Kidney (tissue), 22 donors: ENCODE measurements at places on chromosomes 11 and 22. TPM values are rescaled to one million over a fixed set of nuclear protein-coding genes. Genes with fewer than 3 reads are reported as not detected.
A peak's percentile ranks its signal among the peaks of the same experiment; 100 is the strongest.

DNA sequence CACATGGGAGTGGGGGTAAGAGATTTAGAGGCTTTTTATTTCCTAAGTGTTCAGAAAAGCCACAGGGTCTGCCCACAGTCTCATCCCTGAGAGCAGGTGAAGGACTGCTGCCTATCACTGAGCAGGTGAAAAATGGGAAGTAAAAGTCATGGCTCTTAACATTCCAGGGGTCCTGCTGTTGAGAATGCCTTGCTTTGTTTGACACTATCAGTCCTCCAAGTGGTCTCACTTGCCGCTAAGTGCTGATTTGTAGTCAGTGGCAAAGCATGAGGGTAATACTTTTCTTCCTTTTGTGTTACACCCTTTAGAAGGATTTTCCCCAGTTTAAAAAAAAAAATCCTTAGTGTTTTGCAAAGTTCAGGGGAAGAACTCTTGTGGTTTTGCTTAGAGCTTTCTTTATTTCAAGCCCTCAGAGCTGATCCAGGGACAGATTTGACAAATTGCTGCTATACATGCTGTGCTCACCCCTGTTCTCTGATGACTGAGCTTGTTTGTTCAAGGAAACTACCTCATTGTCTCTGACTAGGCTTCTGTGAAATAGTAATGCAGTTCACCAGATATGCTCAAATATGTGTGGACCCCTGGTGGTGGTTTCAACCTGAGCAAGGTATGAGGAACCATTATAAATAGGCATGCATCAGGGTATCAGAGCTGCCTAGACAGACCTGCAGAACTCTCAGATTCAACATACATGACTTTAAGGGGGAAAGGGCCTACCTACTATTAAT is 141.0 kb downstream of the ARHGAP42 start:
- H3K4me3 ChIP-seq = no peak overlapping the region
- H3K4me1 ChIP-seq = no peaks in the 10 kb centered on the region
- H3K36me3 ChIP-seq = no peaks in the 10 kb centered on the region
- no peak for DNase-seq

Gene SMC1B
- not detected for total RNA-seq

Gene RAG2
- total RNA-seq = not detected

DNA sequence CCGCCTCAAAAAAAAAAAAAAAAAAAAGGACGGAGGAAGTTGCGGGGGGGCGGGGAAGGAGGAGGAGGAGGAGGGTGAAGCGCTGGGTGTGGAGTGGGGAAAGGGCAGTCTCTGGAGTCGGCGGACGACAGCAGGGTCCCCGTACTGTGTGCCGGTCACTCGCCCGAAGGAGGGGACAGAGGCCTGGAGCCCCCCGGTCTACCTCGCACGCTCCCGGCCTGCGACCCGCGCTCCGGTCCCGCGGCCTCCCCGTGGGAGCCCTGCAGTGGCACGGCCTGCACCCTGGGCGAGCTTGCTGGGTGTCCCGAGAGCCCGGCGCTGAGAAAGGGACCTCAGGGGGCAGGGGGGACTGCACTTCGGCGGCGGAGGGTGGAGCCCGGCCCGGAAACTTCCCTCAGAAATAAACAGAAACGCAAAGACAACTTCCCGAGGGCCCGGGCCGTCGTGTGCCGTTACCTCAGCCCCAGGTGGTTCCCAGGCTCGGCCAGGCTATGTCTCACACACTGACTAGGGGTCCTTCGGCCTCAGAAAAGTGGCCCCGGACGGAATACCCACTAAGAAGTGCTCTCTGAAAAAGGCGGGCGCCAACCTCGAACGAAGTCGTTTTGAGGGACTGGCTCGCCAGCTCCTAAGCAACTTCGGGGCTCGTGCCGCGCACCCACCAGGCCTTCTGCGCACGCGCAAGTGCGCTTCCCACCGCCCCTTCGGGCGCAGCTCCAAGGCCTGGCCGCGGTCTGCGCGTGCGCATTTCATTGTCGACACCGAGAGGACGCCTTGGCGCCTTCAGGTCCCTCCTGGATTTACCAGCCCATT is at the start of gene MAJIN:
TSS of gene MAJIN (minus strand) at position 688 of the 813 bp plus-strand sequence. CDS start 12,703 bp downstream, outside the sequence.
- DNase-seq = peak; percentile 95
- no peaks in the 10 kb centered on the region for H3K4me1 ChIP-seq
- no peaks in the 10 kb centered on the region for H3K36me3 ChIP-seq

GRCh38 chr22:50084614-50085021 is 608 bp downstream of the MLC1 start:
- DNase-seq = no peak
- H3K4me3 ChIP-seq = no peak overlapping the region
- no peak overlapping the region for H3K27ac ChIP-seq
- no peaks in the 10 kb centered on the region for H3K4me1 ChIP-seq

- no peak overlapping the region for H3K27ac ChIP-seq
- H3K27me3 ChIP-seq = no peaks in the 10 kb centered on the region
- no peaks in the 10 kb centered on the region for H3K36me3 ChIP-seq
- no peak overlapping the region for H3K4me3 ChIP-seq
- no peaks in the 10 kb centered on the region for H3K4me1 ChIP-seq
- no peak for DNase-seq
Measured at GRCh38 chr11:100837311-100837710, 150.2 kb downstream of the ARHGAP42 start.

GRCh38 chr22:37951305-37951704 is 2.1 kb downstream of the C22orf23 start:
- peak; percentile 65 for DNase-seq
- H3K36me3 ChIP-seq = no peaks in the 10 kb centered on the region
- H3K27me3 ChIP-seq = no peaks in the 10 kb centered on the region
- no peak overlapping the region for H3K27ac ChIP-seq
- H3K4me1 ChIP-seq = peaks cover 5% of the 10 kb centered on the region

Gene GDPD4
- total RNA-seq = not detected

Gene RBM4B
- 18.2 TPM for total RNA-seq

DNA sequence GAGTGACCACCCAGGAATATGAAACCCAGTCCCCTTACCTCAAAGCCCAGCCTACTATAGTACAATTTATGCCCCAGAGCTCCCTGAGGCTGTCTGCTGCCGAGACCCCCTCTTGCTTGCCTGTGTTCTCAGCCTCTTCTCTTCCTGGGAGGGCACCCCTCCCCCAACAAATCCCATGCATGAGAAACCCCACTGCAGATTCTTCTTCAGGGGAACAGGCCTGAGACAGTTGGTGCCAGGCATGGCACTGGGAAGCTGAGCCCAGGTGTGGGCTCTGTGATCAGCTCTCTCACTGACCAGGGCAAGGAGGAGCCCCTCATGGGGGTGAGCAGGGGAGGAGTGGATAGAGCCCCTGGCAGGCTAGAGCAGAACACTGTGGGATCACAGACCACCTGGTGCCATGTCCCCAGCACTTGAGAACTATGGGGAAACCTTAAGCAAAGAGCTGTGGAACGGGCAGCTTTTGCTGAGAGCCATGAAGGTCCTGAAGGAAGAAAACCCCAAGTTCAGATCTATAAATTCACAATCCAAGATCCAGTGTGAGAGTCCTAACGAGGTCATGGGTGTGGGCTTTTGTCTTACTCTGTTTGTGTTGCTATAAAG is 46.5 kb upstream of the TH start:
- no peak overlapping the region for H3K27ac ChIP-seq
- H3K4me3 ChIP-seq = no peak overlapping the region
- no peaks in the 10 kb centered on the region for H3K36me3 ChIP-seq
- no peaks in the 10 kb centered on the region for H3K4me1 ChIP-seq
- H3K27me3 ChIP-seq = no peaks in the 10 kb centered on the region
- no peak for DNase-seq

Gene APLNR
- 5.3 TPM for total RNA-seq

GRCh38 chr22:44439356-44440223 is 58.4 kb downstream of the RTL6 start:
- H3K4me3 ChIP-seq = no peak overlapping the region
- H3K27ac ChIP-seq = no peak overlapping the region
- H3K27me3 ChIP-seq = no peaks in the 10 kb centered on the region
- peak; percentile 40 for DNase-seq

Gene WT1
- 0.66 TPM for total RNA-seq

GRCh38 chr11:45412521-45412920 is 126.4 kb upstream of the SYT13 start:
- H3K27ac ChIP-seq = no peak overlapping the region
- DNase-seq = no peak
- H3K27me3 ChIP-seq = no peaks in the 10 kb centered on the region
- no peaks in the 10 kb centered on the region for H3K4me1 ChIP-seq
- H3K4me3 ChIP-seq = no peak overlapping the region

Gene MN1
- total RNA-seq = 3.2 TPM

DNA sequence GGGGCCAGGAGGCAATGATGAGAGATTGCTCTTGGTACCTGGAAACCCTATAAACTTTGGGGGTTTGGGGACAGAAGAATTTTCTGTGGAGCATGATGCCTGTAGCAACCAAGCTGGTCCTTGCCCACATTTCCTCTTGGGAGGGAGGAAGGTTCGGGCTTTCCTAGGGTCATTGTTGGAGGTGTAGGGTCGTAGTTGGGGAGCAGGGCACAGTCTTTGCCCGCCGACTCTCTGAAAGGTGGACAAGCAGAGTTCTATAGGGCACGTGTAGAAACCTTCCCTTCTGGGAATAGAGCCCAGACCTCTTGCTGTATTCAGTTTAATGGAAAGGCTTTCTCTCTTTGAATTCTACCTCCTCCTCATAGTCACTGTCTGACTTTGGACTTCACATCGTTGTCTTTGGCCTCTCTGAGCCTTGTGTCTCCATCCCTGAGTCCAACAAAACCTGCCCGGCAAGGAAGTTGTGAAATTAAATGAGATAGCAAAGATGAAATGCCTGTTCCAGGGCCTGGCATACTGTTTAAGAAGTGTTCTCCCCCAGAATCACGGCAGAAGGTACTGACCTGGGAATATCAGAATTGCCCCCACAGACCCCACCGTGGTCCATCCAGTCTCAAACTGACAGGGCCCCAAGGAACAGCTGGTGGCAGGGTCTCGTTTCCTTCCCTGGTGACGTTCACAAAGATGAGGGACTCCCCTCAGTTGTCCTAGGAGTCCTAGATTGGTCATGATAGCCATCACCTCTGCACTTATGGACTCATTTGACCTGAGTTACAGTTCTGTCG is 1.6 kb downstream of the PRDM11 start:
- DNase-seq = no peak
- no peak overlapping the region for H3K27ac ChIP-seq
- H3K4me3 ChIP-seq = peak overlapping the region; percentile 67
- no peaks in the 10 kb centered on the region for H3K27me3 ChIP-seq
- H3K36me3 ChIP-seq = no peaks in the 10 kb centered on the region

Gene HTR3B
- 0.16 TPM for total RNA-seq

Gene LRFN4
- 22.3 TPM for total RNA-seq

DNA sequence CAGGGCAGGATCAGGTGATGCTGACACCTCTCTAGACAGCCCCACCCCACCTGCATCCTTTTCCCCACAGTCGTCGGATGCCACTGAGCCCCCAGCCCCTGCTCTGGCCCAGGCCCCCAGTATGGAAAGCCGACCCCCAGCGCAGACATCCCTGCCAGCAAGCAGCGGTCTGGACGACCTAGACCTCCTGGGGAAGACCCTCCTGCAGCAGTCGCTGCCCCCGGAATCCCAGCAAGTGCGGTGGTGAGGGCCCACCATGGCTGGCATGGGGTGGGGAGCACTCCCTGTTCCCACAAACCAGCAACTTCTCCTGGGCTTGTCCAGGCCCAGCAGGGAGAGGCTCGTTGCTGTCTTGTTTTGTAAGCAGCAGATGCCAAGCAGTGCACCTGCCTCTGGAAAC is 9.5 kb upstream of the SH3BP1 start:
- peaks cover 6% of the 10 kb centered on the region for H3K36me3 ChIP-seq
- no peak overlapping the region for H3K4me3 ChIP-seq
- H3K4me1 ChIP-seq = peaks cover 12% of the 10 kb centered on the region
- DNase-seq = peak; percentile 44
- H3K27me3 ChIP-seq = no peaks in the 10 kb centered on the region
- H3K27ac ChIP-seq = no peak overlapping the region

Gene SCN3B
- 2.8 TPM for total RNA-seq

DNA sequence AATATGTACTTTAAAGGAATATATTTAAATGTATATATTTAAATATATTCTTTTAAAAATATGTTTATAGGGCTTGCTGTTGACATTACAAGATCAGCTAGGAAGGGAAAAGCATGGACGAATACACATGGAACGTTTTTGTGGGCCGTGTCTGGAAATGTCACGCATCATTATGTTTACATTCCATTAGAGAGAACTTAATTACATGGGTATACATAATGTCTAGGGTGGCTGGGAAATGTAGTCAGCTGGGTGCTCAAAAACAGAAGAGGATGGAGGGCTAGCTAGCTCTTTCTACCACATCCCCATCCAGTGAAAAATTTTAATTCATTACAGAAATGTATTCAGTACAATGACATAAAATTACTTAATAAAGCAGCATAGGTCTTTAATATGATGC is 371.2 kb downstream of the DYNC2H1 start:
- no peaks in the 10 kb centered on the region for H3K27me3 ChIP-seq
- peak; percentile 64 for DNase-seq
- H3K27ac ChIP-seq = no peak overlapping the region

DNA sequence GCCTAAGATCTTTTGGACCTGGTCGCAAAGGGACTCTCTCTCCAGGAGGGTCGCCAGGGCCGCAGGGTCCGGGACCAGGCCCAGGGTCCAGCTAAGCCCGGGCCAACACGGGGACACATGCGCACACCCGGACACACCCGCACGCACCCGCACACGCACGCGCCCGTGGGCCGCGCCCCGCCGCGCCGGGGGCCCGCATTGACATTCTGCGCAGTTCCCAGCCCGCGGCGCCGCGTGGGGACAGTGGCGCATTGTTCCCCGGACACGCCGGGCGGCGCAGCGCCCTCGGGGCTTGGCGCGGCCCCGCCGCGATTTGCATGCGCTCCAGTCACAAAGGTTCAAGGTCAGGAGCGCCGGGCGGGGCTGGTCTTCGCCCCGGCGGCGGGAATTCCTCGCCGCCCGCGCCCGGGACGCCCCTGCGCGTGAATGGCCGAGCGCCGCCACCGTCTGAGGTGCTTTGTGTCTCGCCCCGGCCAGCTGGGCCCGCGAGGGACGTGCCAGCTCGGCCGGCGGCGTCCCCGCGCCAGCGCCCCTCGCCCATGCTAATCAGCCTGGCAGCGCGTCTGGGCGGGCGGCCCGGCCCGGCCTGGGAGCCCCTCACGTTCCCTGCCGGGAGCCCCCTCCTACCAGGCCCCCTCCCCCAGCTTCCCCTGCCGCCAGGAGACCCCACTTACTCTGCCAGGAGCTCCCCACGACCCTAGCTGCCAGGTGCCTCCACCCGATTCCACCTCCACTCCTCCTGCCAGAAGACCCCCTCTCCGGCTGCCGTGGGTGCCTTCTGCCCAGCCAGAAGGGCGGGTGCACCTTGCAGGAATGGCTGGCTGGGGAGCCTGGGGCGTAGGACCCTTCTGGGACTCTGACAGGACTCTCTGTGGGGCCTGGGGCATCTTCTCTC is 50.5 kb upstream of the WNT7B start:
- peaks cover 9% of the 10 kb centered on the region for H3K4me1 ChIP-seq
- H3K4me3 ChIP-seq = peak overlapping the region; percentile 55
- no peaks in the 10 kb centered on the region for H3K36me3 ChIP-seq
- H3K27me3 ChIP-seq = no peaks in the 10 kb centered on the region

Gene NCAPH2
- 41.5 TPM for total RNA-seq

Gene IGLL5
- total RNA-seq = 103 TPM

Gene IFITM10
- total RNA-seq = 6.4 TPM
